Activated CD4-positive, alpha-beta T cell treated with anti-CD3 and anti-CD28 coated beads, Interleukin-2, amount 10 ng/mL, durations not matched to agents 7 days and 5 days (primary cell): ENCODE measurements at places on chromosomes 5 and 9. TPM values are rescaled to one million over a fixed set of nuclear protein-coding genes. Genes with fewer than 3 reads are reported as not detected.

- peaks cover 6% of the 10 kb centered on the region for H3K4me1 ChIP-seq
- DNase-seq = no peak
- H3K27ac ChIP-seq = no peak overlapping the region
- H3K27me3 ChIP-seq = no peaks in the 10 kb centered on the region
Measured at GRCh38 chr9:38182321-38182720, 113.3 kb upstream of the SHB start.

- H3K4me1 ChIP-seq = no peaks in the 10 kb centered on the region
- no peaks in the 10 kb centered on the region for H3K27me3 ChIP-seq
- no peaks in the 10 kb centered on the region for H3K36me3 ChIP-seq
- DNase-seq = no peak
- H3K4me3 ChIP-seq = no peak overlapping the region
Measured at GRCh38 chr5:123845356-123846100, 333.6 kb downstream of the CSNK1G3 start.

DNA sequence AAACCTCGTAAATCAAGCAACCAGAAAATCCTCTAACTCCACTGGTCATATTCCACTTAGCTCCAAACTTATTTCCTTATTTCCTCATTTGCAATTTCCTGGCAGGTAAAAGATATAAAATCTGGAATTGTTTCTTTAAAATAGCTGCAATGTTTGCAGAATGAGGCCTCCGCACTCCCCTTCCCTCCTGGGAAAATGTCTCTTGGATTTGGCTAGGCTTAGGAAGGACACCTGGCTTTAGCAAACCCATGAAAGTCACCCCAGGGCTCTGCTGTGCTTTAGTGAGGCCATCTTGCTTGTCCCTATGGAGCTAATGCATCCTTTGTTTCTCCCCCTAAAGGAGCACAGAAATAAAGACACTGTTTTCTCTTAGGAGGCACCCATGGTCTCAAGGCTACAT, 10.5 kb downstream of the ARSB start:
- peaks cover 3% of the 10 kb centered on the region for H3K36me3 ChIP-seq
- no peaks in the 10 kb centered on the region for H3K27me3 ChIP-seq
- H3K4me1 ChIP-seq = peaks cover 8% of the 10 kb centered on the region
- no peak for DNase-seq
- H3K4me3 ChIP-seq = no peak overlapping the region

DNA sequence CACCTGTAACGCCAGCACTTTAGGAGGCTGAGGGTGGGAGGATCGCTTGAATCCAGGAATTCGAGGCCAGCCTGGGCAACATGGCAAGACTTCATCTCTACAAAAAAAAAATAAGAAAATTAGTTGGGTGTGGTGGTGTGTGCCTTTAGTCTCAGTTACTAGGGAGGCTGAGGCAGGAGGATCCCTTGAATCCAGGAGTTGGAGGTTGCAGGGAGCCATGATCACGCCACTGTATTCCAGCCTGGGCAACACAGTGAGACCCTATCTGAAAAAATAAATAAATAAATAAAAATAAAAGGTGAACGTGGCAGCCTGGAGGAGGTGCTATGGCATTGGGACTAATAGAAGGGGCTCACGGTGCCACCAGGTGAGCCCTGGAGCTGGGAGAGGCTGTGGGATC, 7.1 kb downstream of the FGFR4 start:
- no peak for DNase-seq
- H3K4me3 ChIP-seq = no peak overlapping the region
- H3K27ac ChIP-seq = no peak overlapping the region
- H3K4me1 ChIP-seq = no peaks in the 10 kb centered on the region
- peaks cover 4% of the 10 kb centered on the region for H3K27me3 ChIP-seq

DNA sequence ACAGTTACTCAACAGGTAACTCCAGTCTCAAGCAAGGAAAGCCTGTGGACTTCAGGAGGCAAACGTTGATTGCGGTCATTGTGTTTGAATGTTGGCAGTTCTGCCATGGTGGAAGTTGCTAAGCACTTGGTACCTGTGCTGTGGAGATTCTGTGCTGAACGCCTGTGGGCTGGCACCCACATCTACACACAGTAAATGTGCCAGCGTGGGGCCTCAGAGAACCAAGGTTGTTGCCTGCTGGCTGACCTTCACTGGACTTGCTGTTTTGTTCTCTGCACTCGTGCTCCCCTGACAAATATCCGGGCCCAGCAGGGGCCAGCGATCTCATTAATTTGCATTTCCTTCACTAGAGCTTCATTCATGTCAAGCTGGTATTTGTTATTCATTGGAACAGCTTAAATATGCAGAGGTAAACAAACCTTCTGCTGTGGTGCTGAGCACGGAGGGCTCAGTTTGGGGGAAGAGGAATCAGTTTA, 141.8 kb downstream of the PRKACG start:
- H3K4me3 ChIP-seq = no peak overlapping the region
- H3K27me3 ChIP-seq = no peaks in the 10 kb centered on the region
- DNase-seq = no peak
- no peaks in the 10 kb centered on the region for H3K36me3 ChIP-seq
- no peaks in the 10 kb centered on the region for H3K4me1 ChIP-seq

- no peaks in the 10 kb centered on the region for H3K27me3 ChIP-seq
- H3K27ac ChIP-seq = no peak overlapping the region
- peaks cover 7% of the 10 kb centered on the region for H3K4me1 ChIP-seq
- DNase-seq = no peak
Measured at GRCh38 chr5:90504743-90505142, 24.6 kb downstream of the LYSMD3 start.

DNA sequence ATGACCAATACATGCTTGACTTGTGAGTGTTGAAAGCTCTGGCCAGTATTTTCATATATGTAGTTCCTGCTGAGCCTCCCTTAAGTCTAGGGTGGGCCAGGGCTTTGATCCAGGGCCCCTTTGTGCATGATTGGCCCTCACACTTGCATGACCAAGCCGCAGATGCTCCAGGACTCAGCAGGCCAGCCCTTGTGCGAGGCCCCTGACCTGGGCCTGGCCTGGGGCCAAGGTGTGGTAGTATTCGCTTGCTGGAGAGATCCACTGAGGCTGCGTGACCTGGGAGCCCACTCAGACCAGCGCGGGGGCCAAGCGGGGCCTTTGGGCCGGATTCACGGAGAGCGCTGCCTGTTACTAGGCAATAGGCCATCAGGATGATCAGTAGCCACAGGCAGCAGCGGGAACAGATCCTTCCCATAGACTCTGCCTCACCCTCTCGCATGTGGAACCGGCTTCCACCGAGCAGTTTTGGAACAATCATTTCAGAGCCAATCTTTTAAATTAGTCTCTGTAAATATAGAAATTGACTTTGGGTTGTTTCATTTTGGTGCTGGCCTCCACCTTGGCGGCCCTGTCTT, 79.0 kb upstream of the PTCH1 start:
- H3K36me3 ChIP-seq = no peaks in the 10 kb centered on the region
- no peak overlapping the region for H3K27ac ChIP-seq
- DNase-seq = no peak
- no peak overlapping the region for H3K4me3 ChIP-seq

GRCh38 chr9:108163321-108164005, 673.9 kb upstream of the KLF4 start:
- no peak for DNase-seq
- no peaks in the 10 kb centered on the region for H3K4me1 ChIP-seq
- H3K27me3 ChIP-seq = no peaks in the 10 kb centered on the region
- no peak overlapping the region for H3K4me3 ChIP-seq

GRCh38 chr9:87499424-87500017, 1.9 kb downstream of the DAPK1 start:
- no peak for DNase-seq
- H3K36me3 ChIP-seq = no peaks in the 10 kb centered on the region
- H3K4me3 ChIP-seq = no peak overlapping the region
- peaks cover 51% of the 10 kb centered on the region for H3K27me3 ChIP-seq
- no peak overlapping the region for H3K27ac ChIP-seq

DNA sequence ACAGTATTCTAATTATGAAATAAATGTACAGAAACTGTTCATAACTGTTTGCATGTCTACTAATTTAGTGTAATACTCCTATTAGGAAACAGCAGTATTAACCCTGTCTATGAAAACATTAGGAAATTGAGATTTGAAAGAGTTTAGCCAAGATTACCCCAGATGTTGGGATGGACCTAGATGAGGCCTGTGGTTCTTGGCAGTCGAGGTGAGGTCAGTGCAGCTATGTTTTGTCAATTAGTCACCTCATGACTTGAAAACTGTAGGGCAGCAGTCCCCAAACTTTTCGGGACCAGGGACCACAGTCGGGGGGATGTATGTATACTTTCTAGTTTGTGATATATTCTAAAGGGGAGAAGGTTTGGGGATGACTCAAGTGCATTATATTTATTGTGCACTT, 4.7 kb downstream of the LNPEP start:
- H3K27ac ChIP-seq = no peak overlapping the region
- H3K36me3 ChIP-seq = peaks cover 54% of the 10 kb centered on the region
- no peaks in the 10 kb centered on the region for H3K27me3 ChIP-seq

DNA sequence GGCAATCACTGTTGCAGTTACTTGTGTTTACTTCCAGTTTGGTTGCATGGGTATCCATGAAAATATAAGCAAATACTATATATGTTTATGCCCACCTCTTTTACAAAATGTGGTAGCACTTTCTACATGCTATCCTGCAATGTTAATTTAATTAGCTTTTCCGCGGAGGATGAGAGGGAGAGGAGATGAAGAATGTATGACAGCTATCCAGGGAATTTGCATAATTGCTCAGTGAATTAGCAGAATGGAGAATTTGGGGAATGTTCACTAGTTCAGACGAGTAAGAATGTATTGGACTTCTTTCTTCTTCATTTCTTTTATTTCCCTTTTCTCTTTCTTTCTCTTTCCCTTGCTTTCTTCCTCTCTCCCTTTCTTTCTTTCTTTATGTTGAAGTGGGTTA, 140.7 kb upstream of the SLC28A3 start:
- H3K36me3 ChIP-seq = no peaks in the 10 kb centered on the region
- H3K4me3 ChIP-seq = no peak overlapping the region
- no peak for DNase-seq
- no peaks in the 10 kb centered on the region for H3K4me1 ChIP-seq

- peak overlapping the region; percentile 79 for H3K27ac ChIP-seq
- H3K36me3 ChIP-seq = peaks cover 41% of the 10 kb centered on the region
- H3K4me1 ChIP-seq = peaks cover 73% of the 10 kb centered on the region
- peak; percentile 10 for DNase-seq
Measured at GRCh38 chr5:131536211-131536826, 98.7 kb downstream of the RAPGEF6 start.

- H3K36me3 ChIP-seq = no peaks in the 10 kb centered on the region
- H3K27me3 ChIP-seq = no peaks in the 10 kb centered on the region
- DNase-seq = no peak
Measured at GRCh38 chr5:51411921-51412325, 28.7 kb downstream of the ISL1 start.

The CSF2 gene
- 2.9 TPM for total RNA-seq

The SH2D3C gene
- 67.9 TPM for total RNA-seq

The SPINK6 gene
- not detected for total RNA-seq

The S1PR3 gene
- total RNA-seq = 0.12 TPM

The PRRX2 gene
- not detected for total RNA-seq
